ENCODE measurements at places on chromosomes 1 and 21. TPM values are rescaled to one million over a fixed set of nuclear protein-coding genes. Genes with fewer than 3 reads are reported as not detected.

OMA1 gene
- polyA plus RNA-seq: 14.8 TPM

TMEM222 gene
- polyA plus RNA-seq: 25.0 TPM

ELAPOR1 gene
- polyA plus RNA-seq: 0.40 TPM

MDM4 gene
- polyA plus RNA-seq: 33.1 TPM

FCER1G gene
- polyA plus RNA-seq: 13.2 TPM

ACOT11 gene
- 5.1 TPM for polyA plus RNA-seq
